ENCODE measurements at places on chromosomes 6 and 20.

GRCh38 chr6:30219244-30219643 lies 6.0 kb upstream of the TRIM26 start:
- DNase-seq, result peak; percentile 20

- DNase-seq, result no peak
These were observed 25.9 kb downstream of the PYGB start for GRCh38 chr20:25273541-25274358.

GRCh38 chr6:31805939-31806469 lies 762 bp downstream of the LSM2 start:
- DNase-seq, result no peak

DNA sequence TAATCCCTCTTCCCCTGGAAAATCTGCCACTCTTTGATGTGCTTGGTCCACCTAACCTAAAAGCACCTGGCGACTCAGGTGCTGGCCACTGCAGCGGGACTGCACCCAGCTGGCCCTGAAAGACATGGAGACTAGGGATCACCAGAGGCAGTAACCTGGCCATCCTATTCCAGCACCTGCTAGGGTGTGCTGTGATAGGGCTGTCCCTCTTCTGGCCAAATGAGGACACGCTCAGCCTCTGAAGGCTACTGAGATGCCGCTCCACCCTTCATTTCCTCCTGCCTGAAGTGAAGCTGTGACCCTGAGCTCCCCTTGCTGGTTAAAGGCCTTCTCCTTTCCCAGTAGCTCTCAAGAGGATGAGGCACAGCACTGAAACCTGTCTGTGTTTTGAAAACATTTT lies 24.4 kb downstream of the FOXC1 start:
- DNase-seq, result no peak

DNA sequence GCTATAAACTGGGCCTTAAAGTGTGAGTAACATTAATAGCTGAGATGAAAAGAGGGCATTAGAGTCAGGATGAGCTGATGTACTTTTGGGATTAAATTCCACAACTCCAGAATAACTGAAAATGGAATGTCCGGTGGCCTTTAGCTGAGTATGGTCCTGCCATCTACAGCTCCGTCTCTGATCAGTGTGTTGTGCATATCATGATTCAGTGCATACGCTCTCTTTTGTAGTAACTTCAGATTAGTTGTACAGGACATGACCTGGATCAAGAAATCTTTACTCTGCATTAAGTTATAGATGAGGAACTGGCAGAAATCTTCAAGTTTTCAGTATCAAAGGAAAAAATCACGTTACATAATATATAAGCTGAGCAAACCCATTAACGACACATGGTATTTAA lies 92.4 kb downstream of the MTFR2 start:
- no peak for DNase-seq

GRCh38 chr6:37691904-37692806 lies 5.5 kb downstream of the MDGA1 start:
- peak; percentile 60 for DNase-seq

DNA sequence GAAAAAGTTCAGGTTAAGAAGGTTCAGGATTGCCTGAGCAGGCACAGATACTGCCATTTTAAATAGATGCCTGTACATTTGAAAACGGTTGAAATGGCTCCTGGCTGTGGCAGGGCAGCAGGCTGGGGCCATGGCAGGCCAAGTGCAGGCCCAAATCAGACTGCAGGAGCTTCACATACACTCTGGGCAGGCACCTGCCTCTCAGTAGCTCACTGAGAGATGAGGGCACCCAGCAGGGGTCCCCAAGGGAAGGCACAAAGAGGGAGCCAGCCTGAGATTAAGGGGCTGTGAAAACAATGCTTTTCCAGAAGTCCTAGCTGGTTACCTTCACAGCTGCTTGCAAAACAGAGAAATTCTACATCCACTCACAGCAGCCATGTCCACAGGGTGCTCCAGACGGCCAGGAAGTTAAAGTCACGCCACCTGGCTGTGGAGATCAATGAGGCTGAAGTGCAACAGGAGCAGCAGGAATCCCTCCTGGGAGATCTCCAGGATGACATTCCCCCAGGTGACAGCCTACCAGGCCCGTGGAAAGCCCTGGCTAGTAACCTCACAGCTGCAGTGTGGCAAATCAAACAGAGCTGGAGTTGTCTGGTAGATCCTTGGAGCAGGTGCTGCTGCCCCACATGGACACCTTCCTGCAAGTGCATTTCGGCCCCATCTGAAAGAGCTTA lies 6.2 kb upstream of the RAET1E start:
- no peak for DNase-seq

- DNase-seq, result no peak
These were observed 92.7 kb upstream of the SIRPA start for GRCh38 chr20:1802385-1803060.

- DNase-seq, result no peak
These were observed 96.1 kb downstream of the PAK5 start for GRCh38 chr20:9742821-9743220.

- DNase-seq, result no peak
These were observed 183.6 kb downstream of the GJA1 start for GRCh38 chr6:121619013-121619412.

GRCh38 chr6:36907781-36908180 lies 22.0 kb downstream of the C6orf89 start:
- no peak for DNase-seq

GRCh38 chr6:136822046-136822375 lies 381 bp upstream of the PEX7 start:
- DNase-seq, result peak; percentile 40

DNA sequence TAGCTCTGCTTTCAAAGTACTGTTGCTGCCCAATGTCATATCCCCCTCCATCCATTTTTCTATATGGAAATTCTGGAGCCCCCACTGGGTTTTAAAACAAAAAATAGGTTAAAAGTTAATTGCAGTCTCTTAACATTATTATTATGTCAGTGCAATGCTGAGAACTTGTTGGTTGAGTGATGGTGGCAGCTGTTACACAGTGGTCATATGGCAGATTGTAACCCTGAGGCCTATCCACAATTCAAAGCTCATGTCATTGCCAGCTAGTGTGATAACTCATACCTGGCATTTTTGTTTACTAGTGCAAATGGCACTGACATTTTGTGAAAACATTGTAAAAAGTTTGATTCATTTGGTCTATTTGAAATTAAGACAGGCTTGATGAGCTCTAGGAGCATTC lies 305.7 kb upstream of the FLRT3 start:
- DNase-seq, result no peak

DNA sequence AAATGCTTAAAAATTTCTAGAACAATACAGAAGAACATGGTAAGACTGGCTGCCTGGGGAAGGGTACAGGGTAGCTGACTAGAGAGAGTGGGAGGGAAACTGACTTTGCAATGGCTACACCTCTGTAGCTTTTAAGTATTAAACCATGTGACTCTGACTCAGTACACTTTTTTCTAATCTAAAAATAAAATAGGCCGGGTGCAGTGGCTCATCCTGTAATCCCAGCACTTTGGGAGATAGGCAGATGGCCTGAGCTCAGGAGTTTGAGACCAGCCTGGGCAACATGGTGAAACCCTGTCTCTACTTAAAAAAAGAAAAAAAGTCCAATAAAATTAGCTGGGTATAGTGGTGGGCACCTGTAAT lies 18.5 kb downstream of the ATP9A start:
- no peak for DNase-seq

DNA sequence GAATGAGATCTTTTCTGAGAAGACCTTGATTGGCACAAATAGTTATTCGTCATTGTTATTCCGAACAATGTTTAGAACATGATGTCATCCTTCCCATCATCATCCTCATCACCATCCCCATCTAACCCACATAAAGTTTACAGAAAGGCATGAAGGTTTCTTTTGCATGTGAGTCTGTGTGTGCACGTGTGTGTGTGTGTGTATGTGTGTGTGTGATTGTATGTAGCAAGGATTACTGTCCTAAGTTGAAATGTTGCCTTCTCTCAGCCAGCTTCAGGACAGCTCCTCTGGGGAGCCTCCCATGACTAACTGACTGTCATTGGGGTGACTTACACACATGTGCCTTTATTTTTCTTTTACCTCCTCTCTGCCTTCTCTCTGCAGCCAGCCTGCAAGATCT lies 113.5 kb downstream of the SLC22A3 start:
- DNase-seq, result peak; percentile 2

DNA sequence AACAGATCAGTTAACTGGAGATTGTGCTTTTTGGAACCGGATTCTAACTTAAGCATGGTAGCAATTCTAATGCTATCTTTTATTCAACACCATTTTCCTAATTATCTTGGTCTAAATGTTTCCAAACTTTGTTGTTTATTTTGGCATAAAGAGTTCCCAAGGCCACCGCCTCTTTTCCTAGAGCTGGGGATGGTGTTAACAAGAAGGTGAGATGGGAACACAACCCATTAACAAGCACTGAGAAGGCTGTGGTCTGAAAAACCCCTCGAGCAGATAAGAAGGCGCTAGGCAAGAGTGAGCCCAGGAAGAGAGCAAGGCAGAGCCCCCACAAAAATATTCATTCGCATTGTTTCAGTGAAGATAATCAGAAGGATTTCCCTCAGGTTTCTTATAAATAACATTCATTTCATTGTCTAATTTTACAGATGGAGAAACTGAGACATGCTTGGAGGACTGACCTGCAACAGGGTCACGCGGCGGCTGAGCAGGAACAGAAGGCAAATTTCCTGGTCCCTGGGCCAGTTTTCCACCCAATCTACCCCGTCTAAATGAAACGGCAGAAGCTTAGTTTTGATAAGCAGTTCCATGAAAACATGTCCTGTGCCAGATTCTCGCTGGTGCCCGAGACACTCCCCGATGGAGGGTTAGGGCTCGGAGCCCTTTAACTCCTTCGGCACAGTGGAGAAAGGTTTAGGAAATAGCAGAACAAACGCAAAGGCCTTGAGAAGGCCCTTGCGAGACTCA lies 155.6 kb downstream of the FOXC1 start:
- DNase-seq, result no peak

All from stimulated activated naive CD4-positive, alpha-beta T cell treated with Interleukin-2 at 50 U/mL for 16 hours (primary cell).